ENCODE measurements at places on chromosomes 1 and 21.
A peak's percentile ranks its signal among the peaks of the same experiment; 100 is the strongest.

DNA sequence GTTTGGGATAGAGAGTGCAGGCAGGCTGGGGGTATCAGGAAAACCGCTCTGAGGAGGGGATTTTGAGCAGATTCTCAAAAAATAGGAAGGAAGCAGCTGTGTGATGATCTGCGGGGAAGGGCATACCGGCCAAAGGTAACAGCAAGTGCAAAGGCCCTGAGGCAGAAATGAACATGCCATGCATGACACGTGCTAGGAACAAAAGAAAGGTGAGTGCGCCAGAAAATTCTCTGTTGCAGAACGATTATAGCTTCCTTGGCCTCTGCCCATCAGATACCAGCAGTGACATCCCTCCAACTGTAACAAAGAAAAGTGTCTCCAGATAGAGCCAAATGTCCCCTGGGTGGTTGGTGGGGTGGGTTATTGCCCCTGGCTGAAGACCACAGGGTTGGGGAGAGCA lies 37.0 kb upstream of the FAM131C start:
- DNase-seq: no peak

DNA sequence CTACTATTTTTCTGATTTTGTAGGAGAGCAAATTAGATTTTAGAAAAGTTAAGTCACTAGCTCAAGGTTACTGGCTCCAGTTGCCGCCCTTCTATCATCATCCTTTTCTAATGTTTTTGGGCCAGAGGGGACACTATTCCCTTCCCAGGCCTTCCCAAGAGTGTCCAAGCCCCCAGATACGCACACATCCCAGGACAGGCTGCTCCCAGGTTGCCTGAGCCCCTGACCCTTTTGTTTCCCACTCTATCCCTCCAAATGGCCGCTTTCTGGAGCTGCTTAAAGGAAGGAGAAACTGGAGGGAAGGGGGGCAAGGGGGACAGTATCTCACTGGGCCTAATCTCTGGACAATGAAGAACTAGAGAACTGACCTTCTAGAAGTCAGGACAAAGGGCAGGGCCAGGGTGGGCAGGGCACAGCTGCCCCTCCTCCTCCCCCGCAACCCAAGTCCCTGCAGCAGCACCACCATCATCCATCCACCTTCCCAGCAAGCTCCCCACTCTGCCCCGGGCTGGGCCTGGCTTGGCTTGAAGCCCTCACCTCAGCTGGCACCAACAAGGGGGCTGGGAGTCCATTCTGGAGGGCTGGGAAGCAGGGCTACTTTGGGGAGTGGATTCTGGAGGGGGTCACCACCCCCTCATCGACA lies 1.1 kb upstream of the MAP7D1 start:
- DNase-seq: no peak

- no peak for DNase-seq
Measured at GRCh38 chr1:182650678-182651338, 33.6 kb downstream of the RGS8 start.

GRCh38 chr21:31714741-31715365 lies 17.1 kb downstream of the SCAF4 start:
- DNase-seq: no peak

GRCh38 chr1:214354440-214355148 lies 73.6 kb downstream of the SMYD2 start:
- no peak for DNase-seq

DNA sequence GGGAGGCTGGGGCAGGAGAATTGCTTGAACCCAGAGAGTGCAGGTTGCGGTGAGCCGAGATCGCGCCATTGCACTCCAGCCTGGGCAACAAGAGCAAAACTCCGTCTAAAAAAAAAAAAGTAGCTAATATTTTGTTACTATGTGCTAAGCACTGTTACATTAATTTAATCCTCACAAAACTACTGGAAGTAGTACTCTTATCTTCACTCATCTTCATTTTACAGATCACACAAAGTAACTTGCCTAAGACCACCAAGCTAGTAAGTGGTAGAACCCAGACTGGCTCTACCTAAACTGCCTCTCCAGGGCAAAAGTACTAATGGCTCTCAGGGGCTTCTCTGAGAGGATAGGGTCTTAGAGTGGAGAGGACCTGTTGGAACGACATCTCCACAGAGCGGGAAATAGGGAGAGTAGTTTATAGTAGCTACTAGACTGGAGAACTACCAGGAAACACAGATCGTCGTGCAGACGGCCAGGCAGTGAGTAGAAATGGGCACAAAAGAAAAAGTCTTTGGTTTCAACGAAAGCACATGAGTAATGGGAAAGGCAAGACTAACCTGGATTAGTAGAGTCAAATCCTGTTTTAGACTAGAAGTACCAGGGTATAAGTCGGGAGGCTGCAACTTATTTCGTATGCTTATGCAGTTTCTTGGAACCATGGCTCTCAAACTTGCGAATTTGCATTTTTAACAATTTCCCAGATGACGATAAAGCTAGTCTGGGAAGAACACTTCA lies 1.4 kb downstream of the CLCC1 start:
- DNase-seq: no peak

GRCh38 chr1:61079898-61080336 lies 2.4 kb upstream of the NFIA start:
- peak; percentile 2 for DNase-seq

DNA sequence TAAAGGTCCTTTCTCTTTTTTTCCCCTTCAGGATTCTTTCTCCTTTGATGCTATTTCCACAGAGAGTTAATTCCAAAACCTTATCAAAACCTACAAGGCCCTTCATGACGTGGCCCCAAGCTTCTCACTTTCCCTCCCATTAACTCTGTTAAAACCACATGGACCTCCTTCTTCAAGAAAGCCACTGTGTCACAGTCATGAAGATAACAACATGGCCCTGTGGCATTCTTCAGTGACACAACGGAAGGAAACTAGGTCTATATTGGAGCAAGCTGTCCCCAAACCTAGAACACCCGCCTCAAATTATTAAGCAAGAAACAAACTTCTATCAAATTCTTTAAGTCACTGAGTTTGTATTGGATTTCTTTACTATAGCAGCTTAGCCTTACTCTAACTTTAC lies 611.1 kb downstream of the NUF2 start:
- no peak for DNase-seq
